ENCODE measurements at places on chromosomes 4 and X. TPM values are rescaled to one million over a fixed set of nuclear protein-coding genes. Genes with fewer than 3 reads are reported as not detected.

Gene USP51
- 1.5 TPM for total RNA-seq

Gene POU3F4
- total RNA-seq = not detected

Gene SMIM10L2A
- 0.45 TPM for total RNA-seq

Gene MAGEA3
- total RNA-seq = not detected

Gene CT45A3
- total RNA-seq = not detected

Gene ZNF711
- total RNA-seq = 1.8 TPM

Gene MAGEA11
- not detected for total RNA-seq

- H3K4me1 ChIP-seq = peaks cover 2% of the 10 kb centered on the region
- no peaks in the 10 kb centered on the region for H3K36me3 ChIP-seq
- no peak overlapping the region for H3K27ac ChIP-seq
Measured at GRCh38 chr4:38190717-38191178, 230.6 kb downstream of the PTTG2 start.

GRCh38 chrX:113728937-113729336, 854.9 kb upstream of the HTR2C start:
- no peaks in the 10 kb centered on the region for H3K36me3 ChIP-seq
- no peak overlapping the region for H3K4me3 ChIP-seq
- no peak for DNase-seq

DNA sequence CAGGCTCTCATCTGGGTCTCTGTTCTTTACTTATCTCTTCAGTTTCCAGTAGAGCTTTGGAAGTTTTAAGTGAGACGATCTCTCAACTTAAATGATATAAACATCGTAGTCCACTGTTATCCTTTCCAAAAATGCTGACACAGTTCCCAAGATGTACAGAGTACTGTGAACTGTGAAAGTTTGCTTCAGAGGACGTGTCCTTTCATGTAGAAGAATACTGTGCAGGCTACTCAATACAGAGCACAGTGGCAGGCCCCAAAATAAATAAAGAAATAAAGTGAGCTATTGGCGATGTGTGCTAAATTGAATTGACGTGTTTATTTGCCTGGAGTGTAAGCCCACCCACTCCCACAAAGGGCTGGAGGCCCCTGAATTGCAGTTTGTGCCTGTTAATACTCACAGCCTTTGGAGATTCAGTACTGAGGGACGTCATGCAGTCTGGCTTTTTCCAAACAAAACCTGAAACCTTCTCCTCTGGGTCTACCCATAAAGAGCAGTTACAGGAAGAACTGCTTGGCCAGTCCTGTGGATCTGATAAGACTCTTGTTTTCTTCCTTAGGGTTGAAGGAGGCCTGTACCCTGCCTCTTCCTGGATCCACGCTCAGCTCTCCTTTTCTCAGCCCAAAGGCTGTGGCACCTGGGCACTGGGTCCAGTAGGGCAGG, 66.1 kb downstream of the SOWAHB start:
- DNase-seq = no peak
- H3K27ac ChIP-seq = no peak overlapping the region
- peaks cover 9% of the 10 kb centered on the region for H3K27me3 ChIP-seq
- H3K4me3 ChIP-seq = no peak overlapping the region
- no peaks in the 10 kb centered on the region for H3K4me1 ChIP-seq
- H3K36me3 ChIP-seq = no peaks in the 10 kb centered on the region

DNA sequence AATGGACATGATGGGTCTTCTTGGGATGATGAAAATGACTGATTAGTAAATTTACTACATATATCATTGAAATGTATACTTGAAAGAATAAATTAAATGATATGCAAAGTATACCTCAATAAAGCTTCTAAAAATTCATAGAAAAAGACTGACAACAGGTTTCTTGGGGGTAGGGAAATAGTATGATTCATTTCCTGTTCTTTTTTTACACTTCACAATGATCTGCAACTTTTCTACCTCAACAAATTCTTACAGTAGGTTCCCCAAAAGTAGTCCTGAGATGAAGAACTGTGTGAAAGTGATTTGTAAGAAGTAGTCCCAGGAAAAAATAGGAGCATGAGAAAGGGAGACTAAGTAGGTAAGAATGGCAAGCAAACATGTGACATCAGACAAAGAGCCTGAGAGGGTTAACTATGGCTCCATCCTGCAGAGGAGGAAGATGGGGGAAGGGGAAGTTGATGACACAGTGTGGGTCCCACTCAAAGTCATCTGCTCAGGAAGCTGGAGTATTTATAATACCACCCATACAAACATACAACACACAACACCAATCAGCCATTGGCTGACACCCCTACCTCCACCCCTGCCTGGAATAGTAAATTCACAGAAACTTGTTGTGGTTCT, 73.9 kb downstream of the ARHGAP6 start:
- no peak overlapping the region for H3K27ac ChIP-seq
- peaks cover 2% of the 10 kb centered on the region for H3K36me3 ChIP-seq
- H3K4me1 ChIP-seq = peaks cover 3% of the 10 kb centered on the region
- no peak for DNase-seq
- H3K27me3 ChIP-seq = peaks cover 14% of the 10 kb centered on the region

DNA sequence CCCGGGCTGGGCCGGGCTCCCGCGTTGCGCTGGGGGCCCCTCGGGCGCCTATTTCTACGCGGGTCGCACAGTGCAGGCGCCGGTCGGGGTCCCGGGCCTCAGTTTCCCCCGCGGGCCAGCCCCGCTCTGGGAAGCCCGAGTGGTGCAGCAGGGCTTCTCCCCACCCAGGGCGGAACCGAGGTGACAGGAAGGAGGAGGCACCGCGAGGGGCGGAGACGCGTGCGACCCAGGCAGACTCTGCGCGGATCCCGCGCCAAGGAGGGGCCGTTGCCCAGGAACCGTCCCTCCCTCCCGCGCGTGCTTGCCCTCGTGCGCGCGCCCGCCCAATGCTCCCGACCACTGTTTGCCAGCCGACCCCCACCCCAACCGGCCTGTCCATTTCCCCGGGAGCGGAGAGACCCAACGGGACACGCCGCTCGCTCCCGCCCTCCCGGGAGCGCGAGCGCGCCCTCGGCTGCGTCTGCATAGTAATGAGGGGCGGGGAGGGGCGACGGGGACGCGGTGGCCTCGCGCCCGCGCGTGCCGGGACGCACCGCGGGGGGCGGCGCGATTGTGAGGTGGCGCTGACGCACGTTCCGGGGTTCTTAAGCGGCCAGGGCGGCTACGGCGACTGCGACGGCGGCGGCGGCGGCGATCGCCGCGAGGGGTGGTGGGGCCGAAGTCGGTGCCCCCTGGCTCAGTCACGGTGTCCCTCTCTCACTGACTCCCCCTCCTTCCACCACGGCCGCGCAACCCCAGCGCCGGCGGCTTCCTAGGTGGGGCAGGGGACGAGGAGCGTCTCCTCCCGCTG, at the start of gene CPEB2:
Gene CPEB2, plus strand, starts transcription at position 613 of the 790 bp plus-strand sequence. CDS start 193 bp downstream, outside the sequence.
- peak within 1 kb of the TSS; percentile 92 for H3K4me3 ChIP-seq
- H3K27ac ChIP-seq = peak within 1 kb of the TSS; percentile 87
- H3K36me3 ChIP-seq = no peaks in the 10 kb centered on the region

GRCh38 chr4:185700048-185700447, 111.9 kb downstream of the SORBS2 start:
- H3K4me1 ChIP-seq = no peaks in the 10 kb centered on the region
- no peak for DNase-seq
- peaks cover 19% of the 10 kb centered on the region for H3K27me3 ChIP-seq
- H3K36me3 ChIP-seq = no peaks in the 10 kb centered on the region

DNA sequence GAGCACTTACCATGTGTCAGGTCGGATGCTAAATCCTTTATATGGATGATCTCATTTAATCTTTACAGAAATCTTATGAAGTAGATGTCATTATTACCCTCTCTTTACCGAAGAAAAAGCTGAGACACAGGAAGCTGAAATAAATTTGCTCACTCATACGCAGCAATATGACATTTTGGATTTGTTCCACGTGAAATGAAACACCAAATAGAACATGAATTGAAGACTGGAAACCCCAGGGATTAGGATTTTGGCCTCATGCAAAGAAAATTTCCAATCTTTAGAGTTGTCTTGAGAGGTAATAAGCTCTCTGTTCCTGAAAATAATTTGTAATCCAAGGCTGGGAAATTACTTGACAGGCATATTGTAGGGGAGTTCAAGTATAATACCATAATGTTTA, 354.4 kb upstream of the CLNK start:
- no peaks in the 10 kb centered on the region for H3K27me3 ChIP-seq
- H3K36me3 ChIP-seq = no peaks in the 10 kb centered on the region
- H3K4me3 ChIP-seq = no peak overlapping the region
- DNase-seq = no peak
- H3K27ac ChIP-seq = no peak overlapping the region

DNA sequence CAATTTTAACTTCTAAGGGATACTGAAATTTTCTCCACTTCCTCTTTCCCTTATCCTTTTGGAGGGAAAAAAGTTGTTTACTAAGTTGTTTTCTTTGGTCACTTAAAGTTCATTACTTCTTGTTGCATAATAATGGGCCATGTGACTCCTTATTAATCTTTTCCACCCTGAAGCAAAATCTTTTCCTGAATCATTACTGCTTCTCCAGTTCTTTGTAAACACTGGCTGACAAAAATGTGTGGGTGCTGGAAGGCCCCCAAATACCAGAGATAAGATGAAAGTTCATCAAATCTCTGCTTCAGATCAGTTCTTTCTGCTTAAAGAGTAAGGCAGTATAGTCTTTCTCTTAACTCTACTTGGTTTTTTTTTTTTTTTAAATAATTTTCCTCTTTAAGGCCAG, 108.9 kb upstream of the NHS start:
- no peaks in the 10 kb centered on the region for H3K4me1 ChIP-seq
- H3K27ac ChIP-seq = no peak overlapping the region
- H3K27me3 ChIP-seq = no peaks in the 10 kb centered on the region

- peaks cover 11% of the 10 kb centered on the region for H3K4me1 ChIP-seq
- H3K27ac ChIP-seq = no peak overlapping the region
- H3K4me3 ChIP-seq = peak overlapping the region; percentile 61
- H3K36me3 ChIP-seq = no peaks in the 10 kb centered on the region
- peaks cover 8% of the 10 kb centered on the region for H3K27me3 ChIP-seq
- no peak for DNase-seq
Measured at GRCh38 chr4:26459054-26459755, 31.1 kb downstream of the CCKAR start.

DNA sequence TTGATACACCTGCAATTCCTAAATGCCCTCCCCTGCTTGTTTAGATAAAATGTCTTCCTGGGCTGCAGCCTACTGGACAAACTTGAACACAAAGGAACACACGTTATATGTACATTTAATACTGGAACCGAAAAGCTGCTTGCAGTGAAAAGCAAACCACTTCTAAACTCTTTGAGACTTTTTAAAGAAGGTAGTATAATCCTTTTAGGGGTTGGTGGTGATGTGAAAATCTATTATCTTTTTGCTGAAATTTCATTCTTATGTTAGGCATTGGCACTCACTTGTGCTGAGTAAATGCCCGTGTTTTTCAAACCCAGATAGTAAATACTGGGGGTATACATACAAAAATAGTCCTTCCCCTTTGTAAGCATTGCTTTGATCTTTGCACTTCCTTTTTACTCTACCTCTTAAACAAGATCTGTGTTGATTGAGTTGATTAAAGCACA, 2.2 kb downstream of the NFKB1 start:
- H3K4me1 ChIP-seq = peaks cover 30% of the 10 kb centered on the region

DNA sequence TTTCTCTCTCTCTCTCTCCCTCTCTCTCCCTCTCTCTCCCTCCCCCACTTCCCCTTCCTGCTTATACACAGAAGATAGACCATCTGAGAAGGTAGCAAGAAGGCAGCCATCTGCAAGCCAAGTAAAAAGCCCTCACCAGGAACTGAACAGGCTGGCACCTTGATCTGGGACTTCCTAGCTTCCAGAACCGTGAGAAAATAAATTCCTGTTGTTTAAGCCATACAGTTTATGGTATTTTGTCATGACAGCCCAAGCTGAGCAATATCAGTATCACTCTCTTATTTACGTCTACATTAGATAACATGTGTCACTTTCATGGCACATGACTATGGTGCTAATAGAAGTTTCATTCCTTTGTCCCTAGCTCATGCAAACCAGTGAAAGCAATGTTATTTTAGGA, 581.1 kb downstream of the INPP4B start:
- H3K4me3 ChIP-seq = no peak overlapping the region
- no peak for DNase-seq
- no peaks in the 10 kb centered on the region for H3K27me3 ChIP-seq
- peak overlapping the region; percentile 88 for H3K27ac ChIP-seq
- peaks cover 64% of the 10 kb centered on the region for H3K4me1 ChIP-seq

GRCh38 chrX:123993326-123993725, 31.8 kb downstream of the STAG2 start:
- no peaks in the 10 kb centered on the region for H3K27me3 ChIP-seq
- no peak overlapping the region for H3K4me3 ChIP-seq
- H3K4me1 ChIP-seq = peaks cover 22% of the 10 kb centered on the region
- DNase-seq = no peak
- H3K27ac ChIP-seq = no peak overlapping the region

GRCh38 chr4:153440475-153440874, 25.7 kb upstream of the TMEM131L start:
- H3K4me3 ChIP-seq = peak overlapping the region; percentile 74
- H3K4me1 ChIP-seq = peaks cover 31% of the 10 kb centered on the region
- no peaks in the 10 kb centered on the region for H3K27me3 ChIP-seq
- no peak overlapping the region for H3K27ac ChIP-seq
- H3K36me3 ChIP-seq = no peaks in the 10 kb centered on the region

DNA sequence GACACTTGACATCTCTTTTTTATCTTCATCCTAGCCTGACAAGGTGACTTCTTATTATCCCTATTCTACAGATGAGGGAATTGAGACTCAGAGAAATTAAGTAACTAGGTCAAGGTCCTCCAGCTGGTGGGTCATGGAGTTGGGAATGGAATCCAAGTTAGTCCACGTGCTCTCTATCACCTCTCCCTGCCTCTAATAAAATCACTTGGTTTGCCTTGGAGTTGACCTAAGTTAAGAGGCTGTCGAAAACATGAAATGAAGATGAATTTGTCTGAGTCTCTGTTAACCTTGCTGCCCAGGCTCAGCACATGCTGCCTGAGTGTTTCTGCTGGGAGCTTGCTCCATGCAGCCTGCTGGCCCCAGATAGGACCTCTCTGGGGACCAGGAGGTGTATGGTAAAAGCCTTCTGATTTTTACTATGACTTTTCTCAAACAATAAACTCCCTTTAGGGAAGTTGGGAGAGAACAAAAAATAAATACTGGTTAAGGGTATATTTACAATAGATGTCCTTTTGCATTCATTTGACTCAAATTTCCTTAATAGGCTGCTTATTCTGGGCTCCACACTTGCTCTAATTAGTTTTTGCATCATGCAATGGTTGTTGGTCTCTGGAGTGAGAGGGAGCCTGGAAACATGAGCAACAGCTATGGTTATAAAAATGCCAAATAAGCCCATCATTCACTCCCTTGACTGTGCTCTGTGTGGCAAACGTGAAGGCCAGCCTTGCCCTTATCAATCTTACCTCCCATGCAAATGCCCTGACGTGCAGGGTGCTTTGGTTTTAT, 61.6 kb upstream of the DHX15 start:
- no peak overlapping the region for H3K27ac ChIP-seq
- no peaks in the 10 kb centered on the region for H3K36me3 ChIP-seq
- no peaks in the 10 kb centered on the region for H3K4me1 ChIP-seq
